Right ventricle myocardium inferior (tissue), 1 donor: ENCODE measurements at places on chromosomes 6 and 20. TPM values are rescaled to one million over a fixed set of nuclear protein-coding genes. Genes with fewer than 3 reads are reported as not detected.

Gene GNAS
- total RNA-seq: 1,475 TPM

Gene F13A1
- total RNA-seq: 188 TPM

Gene PACRG
- 7.9 TPM for total RNA-seq

Gene PLCG1
- total RNA-seq: 43.4 TPM

Gene PRICKLE4
- 3.3 TPM for total RNA-seq

Gene APOM
- 0.87 TPM for total RNA-seq

Gene MOG
- 12.6 TPM for total RNA-seq

Gene RBPJL
- not detected for total RNA-seq

Gene ENPP5
- 2.8 TPM for total RNA-seq

Gene OVOL2
- total RNA-seq: not detected

Gene SLC22A1
- 0.51 TPM for total RNA-seq

Gene PNLDC1
- 0.32 TPM for total RNA-seq

Gene C20orf96
- total RNA-seq: 5.4 TPM
